Activated naive CD8-positive, alpha-beta T cell treated with anti-CD3 and anti-CD28 coated beads, Interleukin-2, amount 10 ng/mL, durations not matched to agents 7 days and 5 days (primary cell): ENCODE measurements at places on chromosomes 4 and X.

DNA sequence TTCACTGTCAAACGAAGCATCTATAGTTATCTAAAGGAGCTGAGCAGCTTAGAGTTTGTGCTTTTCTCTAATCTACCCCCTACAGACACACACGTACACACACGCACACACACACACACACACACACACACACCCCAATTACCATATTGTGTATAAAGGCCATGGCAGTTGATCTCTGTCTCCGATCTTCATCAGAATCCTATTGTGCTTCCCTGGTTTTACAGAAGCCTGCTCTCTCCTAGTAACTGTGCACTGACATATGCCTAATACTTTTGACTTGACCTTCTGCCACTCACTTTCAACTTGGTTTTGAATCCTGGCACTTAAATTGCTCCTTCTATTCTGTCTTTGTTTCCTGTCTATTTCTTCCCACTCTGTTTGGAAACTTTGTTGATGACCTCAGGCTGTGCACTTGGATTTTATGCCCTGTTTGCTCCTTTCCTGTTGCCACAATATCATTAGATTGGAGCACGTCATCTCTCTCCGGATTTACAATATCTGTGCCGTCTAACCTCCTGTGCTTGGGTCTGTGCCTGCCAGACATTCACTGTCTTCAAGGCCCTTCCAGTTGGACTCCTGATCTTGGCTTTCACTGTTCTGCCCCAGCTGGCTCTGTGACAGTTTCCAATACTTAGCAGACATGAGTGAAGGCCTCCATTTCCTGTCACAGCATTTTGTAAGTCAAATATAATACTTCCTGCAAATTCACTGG, 928.1 kb downstream of the FAT4 start:
- H3K27me3 ChIP-seq = no peaks in the 10 kb centered on the region
- no peak for DNase-seq
- no peak overlapping the region for H3K4me3 ChIP-seq
- H3K4me1 ChIP-seq = no peaks in the 10 kb centered on the region
- H3K36me3 ChIP-seq = no peaks in the 10 kb centered on the region

DNA sequence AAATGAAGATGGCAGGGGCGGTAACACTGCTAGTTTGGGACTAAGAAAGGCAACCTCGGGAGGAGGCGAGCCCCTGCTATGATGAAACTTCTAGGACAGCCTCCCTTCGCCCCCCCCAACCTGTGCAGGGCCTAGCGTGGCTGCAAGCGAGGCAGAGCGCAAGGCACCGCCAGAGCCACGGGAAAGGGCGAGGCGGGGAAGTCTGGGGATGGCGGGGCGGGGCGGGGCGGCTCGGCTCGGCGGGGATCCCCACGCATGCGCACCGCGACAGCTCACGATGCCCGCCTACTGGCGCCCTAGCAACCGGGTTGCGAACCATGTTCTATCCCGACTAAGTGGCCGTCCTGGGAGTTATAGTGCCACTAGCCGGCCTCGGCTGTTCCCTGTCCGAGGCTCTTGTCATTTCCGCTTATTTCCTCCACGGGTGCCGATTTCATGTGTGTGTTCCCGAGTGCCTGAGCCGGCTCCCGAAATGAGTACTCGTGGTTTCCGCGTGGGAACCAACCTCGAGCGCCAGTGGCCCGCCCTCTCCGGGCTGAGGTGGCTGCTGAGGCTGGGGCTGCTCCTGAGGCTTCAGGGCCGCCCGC, 28.7 kb upstream of the RBMX start:
- H3K27ac ChIP-seq = peak overlapping the region; percentile 94
- H3K36me3 ChIP-seq = peaks cover 1% of the 10 kb centered on the region
- H3K27me3 ChIP-seq = no peaks in the 10 kb centered on the region
- peak; percentile 79 for DNase-seq
- H3K4me3 ChIP-seq = peak overlapping the region; percentile 100
- peaks cover 8% of the 10 kb centered on the region for H3K4me1 ChIP-seq

DNA sequence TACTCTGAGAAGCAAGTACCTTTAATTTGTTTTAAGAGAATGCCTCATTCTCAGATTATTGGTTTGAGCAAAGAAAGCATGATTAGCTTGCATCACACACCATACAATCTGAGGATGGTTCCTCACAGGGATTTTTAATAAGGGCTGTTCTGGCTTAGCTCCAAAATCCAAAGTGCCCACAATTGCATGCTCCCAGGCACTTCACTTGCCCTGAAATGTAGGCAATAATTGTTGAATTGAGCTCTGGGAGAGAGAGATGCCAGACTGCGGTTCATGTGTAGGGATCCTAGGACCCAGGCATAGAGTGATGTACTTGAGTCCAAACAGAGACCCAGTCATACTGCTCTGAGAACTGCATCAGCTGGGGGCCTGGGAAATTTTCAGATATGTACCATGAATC, 358.4 kb upstream of the CXorf51B start:
- no peaks in the 10 kb centered on the region for H3K4me1 ChIP-seq
- no peaks in the 10 kb centered on the region for H3K27me3 ChIP-seq
- H3K36me3 ChIP-seq = no peaks in the 10 kb centered on the region
- H3K27ac ChIP-seq = no peak overlapping the region
- H3K4me3 ChIP-seq = no peak overlapping the region

DNA sequence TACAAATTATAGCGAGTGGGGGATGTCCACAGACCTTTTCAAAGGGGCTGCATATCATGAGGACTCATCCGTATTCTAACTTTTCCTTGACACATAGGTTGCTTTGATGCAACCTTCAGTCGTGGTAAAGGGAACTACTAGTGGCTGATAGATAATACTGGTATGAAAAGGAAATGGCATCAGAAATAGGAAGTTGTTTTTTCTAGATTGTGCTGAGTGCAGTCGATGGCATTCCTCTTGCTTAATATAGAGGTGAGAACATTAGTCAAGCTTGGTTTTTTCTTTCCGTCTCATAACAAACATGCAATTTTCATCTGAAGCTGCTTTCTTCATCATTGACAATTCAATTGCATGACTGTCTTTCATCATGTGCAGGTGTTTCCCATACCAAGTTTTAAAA, 16.6 kb downstream of the ENPEP start:
- peaks cover 30% of the 10 kb centered on the region for H3K27me3 ChIP-seq
- no peak for DNase-seq
- H3K36me3 ChIP-seq = no peaks in the 10 kb centered on the region
- H3K4me1 ChIP-seq = no peaks in the 10 kb centered on the region
- no peak overlapping the region for H3K27ac ChIP-seq

DNA sequence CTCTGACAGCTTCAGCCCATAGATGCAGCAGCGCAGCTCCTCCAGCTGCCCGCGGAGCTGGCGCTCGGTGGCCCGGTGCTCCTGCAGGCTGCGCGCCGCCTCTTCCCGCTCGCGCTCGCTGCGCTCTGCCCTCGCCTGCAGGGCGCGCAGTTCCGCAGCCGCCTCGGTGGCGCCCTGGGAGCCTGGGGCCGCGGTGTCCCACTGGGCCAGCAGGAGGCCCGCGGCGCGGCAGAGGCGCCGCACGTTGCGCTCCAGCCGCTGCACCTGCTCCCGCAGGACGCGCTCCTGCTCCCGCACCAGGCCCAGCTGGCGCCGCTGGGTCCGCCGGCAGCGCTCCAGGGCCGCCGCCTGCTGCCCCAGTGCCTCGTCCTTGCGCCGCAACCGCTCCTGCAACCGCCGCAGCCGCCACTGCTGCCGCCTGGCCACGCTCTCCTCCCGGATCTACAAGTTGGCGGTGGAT, 10.1 kb downstream of the C4orf50 start:
- no peaks in the 10 kb centered on the region for H3K36me3 ChIP-seq
- H3K4me1 ChIP-seq = peaks cover 4% of the 10 kb centered on the region

DNA sequence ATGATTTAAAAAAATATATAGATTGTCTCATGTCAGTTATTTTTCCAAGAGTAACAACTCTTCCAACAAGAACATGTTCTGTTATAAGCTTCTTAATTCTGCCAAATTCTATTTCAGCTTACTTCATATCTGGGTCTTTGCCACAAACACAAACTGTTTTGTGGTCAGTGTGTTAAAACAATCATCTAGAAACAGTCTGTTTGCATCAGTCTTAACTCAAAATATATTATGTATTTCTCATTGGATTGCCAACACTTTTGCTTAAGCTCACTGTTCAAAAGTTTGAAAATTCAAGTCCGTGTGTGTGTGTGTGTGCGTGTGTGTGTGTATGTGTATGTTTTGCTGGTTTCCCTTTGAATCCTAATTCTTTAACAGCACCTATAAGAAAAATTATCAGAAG, 752.3 kb upstream of the NDST4 start:
- H3K27ac ChIP-seq = no peak overlapping the region
- no peak overlapping the region for H3K4me3 ChIP-seq
- H3K27me3 ChIP-seq = no peaks in the 10 kb centered on the region

- no peak for DNase-seq
- H3K4me3 ChIP-seq = no peak overlapping the region
- H3K27me3 ChIP-seq = no peaks in the 10 kb centered on the region
- no peak overlapping the region for H3K27ac ChIP-seq
- peaks cover 20% of the 10 kb centered on the region for H3K36me3 ChIP-seq
- peaks cover 50% of the 10 kb centered on the region for H3K4me1 ChIP-seq
Measured at GRCh38 chr4:26871611-26872010, 11.0 kb downstream of the STIM2 start.

- H3K27me3 ChIP-seq = no peaks in the 10 kb centered on the region
- no peak overlapping the region for H3K27ac ChIP-seq
- peaks cover 4% of the 10 kb centered on the region for H3K36me3 ChIP-seq
- DNase-seq = no peak
- no peak overlapping the region for H3K4me3 ChIP-seq
Measured at GRCh38 chr4:1283711-1284110, 6.0 kb upstream of the MAEA start.

- H3K36me3 ChIP-seq = peaks cover 44% of the 10 kb centered on the region
- no peaks in the 10 kb centered on the region for H3K27me3 ChIP-seq
- peaks cover 41% of the 10 kb centered on the region for H3K4me1 ChIP-seq
- no peak overlapping the region for H3K4me3 ChIP-seq
Measured at GRCh38 chr4:102554482-102554881, 53.3 kb downstream of the NFKB1 start.

GRCh38 chr4:38905652-38906385, 38.2 kb downstream of the FAM114A1 start:
- H3K4me1 ChIP-seq = peaks cover 8% of the 10 kb centered on the region
- DNase-seq = no peak
- H3K4me3 ChIP-seq = no peak overlapping the region
- no peaks in the 10 kb centered on the region for H3K36me3 ChIP-seq
- peaks cover 10% of the 10 kb centered on the region for H3K27me3 ChIP-seq

DNA sequence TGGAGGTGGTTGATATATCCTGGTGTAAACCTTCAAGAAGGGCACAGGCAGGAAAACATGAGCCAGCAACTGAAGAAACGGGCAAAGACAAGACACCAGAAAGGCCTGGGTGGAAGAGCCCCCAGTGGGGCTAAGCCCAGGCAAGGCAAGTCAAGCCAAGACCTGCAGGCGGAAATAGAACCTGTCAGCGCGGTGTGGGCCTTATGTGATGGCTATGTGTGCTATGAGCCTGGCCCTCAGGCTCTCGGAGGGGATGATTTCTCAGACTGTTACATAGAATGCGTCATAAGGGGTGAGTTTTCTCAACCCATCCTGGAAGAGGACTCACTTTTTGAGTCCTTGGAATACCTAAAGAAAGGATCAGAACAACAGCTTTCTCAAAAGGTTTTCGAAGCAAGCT, 7.2 kb downstream of the ZFP42 start:
- no peaks in the 10 kb centered on the region for H3K27me3 ChIP-seq
- DNase-seq = no peak
- H3K4me1 ChIP-seq = no peaks in the 10 kb centered on the region
- H3K36me3 ChIP-seq = no peaks in the 10 kb centered on the region
- no peak overlapping the region for H3K27ac ChIP-seq
- H3K4me3 ChIP-seq = no peak overlapping the region

DNA sequence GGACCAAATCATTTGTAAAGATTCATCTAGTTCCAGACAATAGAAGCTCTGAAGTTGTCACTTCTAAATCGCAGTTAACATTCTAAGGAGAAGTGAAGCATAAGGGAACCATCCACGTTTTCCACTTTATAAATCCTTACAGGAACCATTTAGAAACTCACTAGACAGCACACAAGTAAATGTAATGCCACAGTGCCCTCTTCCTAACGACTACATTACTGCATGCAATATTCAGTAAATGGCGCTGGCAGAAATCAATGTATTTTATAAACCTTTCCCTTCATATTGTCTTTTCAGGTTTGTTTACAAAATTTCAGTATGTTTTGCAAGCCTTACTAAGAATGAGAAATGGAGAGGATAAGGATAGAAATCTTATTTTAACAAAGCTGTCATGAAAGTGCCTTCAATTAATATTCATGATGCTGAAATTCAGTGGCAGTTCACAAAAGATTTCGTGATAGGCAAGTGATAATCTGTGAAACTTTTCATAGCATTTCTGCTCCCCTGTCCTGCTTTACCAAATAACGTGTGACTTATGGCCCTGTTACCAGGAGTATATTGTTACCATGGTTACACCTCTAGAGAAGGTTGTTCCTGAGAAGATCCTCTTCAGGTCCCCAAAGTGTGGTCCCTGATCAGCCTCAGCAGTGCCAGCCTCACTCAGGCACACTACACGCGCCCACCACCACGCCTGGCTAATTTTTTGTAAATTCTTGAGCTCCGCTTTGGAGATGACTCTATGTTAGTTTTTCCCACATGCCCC, 54.2 kb downstream of the TMA16 start:
- no peaks in the 10 kb centered on the region for H3K27me3 ChIP-seq
- no peak overlapping the region for H3K27ac ChIP-seq
- no peak for DNase-seq
- peaks cover 6% of the 10 kb centered on the region for H3K4me1 ChIP-seq

DNA sequence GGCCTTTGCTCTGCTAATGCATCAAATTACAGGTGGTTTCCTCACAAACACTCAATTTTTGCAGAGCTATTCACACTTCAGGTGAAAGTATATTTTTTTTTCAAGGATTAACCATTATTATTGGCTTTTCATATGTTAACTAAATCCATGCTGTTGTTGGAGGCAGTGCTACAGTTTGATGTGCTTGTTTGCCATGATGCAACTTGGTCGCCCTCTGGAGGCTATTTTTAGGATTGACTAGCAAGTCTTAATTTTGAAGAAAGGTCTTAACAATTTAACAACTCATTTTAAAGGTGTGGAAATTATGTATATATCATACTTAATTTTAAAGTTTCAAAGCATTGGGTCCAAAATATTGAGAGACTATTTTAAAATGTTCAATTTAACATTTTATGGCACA, 168.8 kb upstream of the FAM47A start:
- no peaks in the 10 kb centered on the region for H3K4me1 ChIP-seq
- H3K27me3 ChIP-seq = no peaks in the 10 kb centered on the region
- H3K4me3 ChIP-seq = no peak overlapping the region
- no peak for DNase-seq
- H3K27ac ChIP-seq = no peak overlapping the region
- H3K36me3 ChIP-seq = no peaks in the 10 kb centered on the region

DNA sequence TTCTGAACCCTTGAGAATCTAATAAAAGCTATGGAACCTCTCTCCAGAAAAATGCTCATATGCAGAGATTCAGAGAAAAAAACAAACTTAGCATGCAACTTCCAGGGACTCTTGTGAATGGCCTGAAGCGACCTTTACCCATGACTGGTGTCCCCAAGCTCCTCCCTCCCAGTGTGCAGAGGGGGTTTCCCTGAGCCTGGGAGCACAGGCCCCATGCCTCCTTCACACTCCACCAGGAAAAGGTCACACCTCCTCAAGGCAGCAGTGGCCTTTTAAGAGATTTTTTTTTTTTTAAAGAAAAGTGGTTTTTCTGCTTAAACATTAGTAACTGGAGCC, 13.3 kb upstream of the UBA6 start:
- no peak for DNase-seq
- H3K36me3 ChIP-seq = peaks cover 39% of the 10 kb centered on the region
- H3K4me1 ChIP-seq = peaks cover 13% of the 10 kb centered on the region
- no peak overlapping the region for H3K4me3 ChIP-seq
